CD8-positive, alpha-beta T cell (primary cell): ENCODE measurements at places on chromosomes 12 and 14.
A peak's percentile ranks its signal among the peaks of the same experiment; 100 is the strongest.

DNA sequence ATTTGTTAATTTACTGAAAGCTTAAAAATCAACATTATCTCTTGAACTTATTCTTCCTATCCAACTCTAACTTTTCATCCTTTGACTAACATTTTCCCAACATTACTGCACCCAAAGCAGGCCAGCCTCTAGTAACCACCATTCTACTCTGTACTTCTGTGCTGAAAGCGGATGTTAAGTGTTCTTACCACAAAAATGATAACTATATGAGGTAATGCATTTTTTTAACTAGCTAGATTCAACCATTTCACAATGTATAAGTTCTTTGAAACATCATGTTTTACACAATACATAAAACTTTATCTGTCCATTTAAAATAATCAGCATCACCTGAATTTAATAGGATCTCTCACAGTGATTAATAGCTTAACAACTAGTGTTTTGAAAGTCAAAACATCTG is 468.5 kb upstream of the MGAT4C start:
- DNase-seq, result no peak

GRCh38 chr14:75268633-75269550 is 9.7 kb upstream of the FOS start:
- no peak for DNase-seq

DNA sequence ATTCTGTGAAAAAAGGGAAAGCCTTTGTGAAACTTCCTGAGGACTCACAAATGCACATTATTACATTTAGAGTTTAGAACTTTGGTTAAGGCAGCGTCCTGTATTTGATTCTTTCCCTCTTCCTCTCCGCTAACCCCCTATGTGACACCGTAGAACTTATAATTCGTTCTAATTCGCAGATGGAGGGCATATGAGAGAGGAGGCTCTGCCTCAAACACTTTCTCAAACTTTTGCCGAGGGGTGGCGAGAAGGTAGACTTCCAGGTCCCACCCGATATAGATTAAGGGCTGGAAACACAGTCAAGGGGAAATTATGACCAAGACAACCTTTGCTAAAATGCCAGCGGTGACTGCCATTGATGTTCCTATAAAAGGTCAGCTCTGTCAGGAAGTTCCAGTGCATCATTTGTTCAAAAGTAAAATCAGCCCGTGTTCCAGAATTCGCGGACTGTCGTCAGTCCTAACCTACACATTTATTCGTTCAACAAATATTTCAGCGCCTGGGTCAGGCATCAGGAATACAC is 904 bp upstream of the PAPOLA start:
- no peak for DNase-seq

- no peak for DNase-seq
Observed at GRCh38 chr12:124720004-124720680, 143.5 kb downstream of the SCARB1 start.

DNA sequence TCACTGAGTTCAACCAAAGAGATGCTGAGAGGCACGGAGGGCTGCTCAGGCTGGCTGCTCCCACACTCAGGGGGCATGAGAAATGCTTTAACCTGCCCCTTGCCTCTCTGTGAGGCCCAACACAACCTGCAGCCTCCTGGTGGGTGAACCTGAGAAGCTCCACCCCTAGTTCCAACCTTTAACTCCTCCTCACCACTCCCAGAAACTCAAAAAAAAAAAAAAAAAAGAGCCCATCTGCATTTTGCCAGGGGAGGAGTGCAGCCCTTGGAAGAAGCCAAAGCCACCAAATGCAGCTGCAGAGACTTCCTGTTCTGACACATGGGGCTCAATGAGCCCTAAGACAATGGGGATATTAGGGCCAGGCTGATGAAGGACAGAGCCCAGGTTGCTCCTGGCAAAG is 8.9 kb downstream of the KRT4 start:
- DNase-seq, result no peak

DNA sequence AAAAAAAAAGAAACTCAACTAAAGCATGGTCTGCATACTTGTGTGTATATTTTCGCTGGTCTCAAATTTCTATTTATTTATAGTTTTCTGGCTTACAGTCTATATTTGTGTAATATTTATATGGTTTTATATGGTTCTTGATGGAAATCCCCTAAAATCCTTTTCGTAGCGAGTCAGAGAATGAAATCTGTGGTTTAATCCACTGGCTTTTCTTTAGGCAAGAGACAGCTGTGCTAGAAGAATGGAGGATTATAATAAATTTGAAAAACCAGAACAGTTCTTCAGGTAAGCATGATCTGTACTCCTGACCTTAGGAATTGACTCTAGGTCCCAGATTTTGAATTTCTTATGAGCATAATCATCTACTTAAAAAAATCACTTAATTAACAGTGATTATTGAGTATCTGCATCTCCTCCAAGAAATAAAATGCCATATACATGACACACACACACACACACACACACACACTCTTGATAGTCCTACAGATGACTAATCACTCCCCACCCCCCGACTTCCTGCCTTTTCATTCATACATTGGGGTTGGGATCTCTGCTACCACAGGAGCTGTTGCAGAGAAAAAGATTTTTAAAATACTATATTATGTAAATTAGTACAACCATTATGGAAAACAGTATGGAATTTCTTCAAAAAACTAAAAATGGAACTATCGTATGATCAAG is 113.4 kb downstream of the CRADD start:
- no peak for DNase-seq

DNA sequence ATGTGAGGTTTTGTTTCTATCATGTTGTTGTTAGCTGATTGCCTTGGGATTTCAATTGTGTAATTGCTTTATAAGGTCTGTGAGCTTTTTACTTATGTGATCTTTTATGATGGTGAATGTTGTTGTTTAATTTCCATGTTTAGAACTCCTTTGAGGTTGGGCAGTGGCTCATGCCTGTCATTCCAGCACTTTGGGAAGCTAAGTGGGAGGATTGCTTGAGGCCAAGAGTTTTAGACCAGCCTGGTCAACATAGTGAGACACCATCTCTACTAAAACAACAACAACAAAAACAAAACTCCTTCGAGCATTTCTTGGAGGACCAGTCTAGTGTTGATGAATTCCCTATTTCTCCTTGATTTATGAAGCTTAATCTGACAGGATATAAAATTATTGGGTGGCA is 102.1 kb upstream of the PMCH start:
- DNase-seq, result no peak

GRCh38 chr14:105061428-105062047 is 3.7 kb downstream of the GPR132 start:
- DNase-seq, result peak; percentile 74

DNA sequence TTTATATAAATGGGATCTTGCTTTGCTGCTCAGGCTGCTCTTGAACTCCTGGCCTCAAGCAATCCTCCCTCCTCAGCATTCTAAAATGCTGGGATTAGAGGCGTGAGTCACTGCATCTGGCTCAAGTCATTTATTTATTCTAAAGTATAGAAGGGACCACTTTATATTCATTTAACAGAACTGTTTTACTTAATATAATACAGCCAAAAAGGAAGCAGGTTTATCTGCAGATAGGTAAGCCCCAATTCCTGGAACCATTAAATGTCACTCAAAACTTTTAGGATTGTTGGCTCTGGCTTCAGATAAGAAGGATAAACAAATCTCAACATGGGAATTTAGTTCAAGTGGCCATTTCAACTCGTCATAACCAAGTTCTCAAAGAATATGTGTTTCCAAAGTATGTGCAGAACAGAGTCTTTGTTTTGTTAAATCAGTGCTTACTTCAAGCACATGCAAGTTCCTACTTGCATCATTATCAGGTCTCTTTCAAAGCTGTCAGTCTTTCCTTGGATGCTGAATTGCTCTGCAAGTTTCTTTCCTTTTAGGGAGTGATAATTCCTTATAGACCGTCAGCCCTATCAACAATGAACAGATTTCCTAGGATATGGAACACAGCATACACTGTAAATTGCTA is 60.4 kb downstream of the KITLG start:
- no peak for DNase-seq

DNA sequence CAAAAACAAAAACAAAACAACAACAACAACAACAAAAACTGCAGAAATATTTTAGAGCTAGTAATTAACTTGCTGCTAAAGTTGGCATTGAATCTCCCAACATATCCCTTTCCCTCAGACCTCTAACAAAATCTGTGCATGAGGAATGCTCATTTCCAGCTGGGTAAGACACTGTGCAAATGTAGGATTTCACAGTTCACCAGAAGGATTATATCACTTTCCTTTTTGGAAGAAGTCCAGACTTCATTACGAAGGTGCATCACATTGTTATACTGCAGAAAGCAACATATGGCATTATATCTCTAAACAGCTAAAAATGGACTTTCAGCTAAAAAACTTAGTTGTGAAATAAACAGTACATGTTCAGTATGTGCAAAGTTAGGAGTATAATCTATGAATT is 341.8 kb downstream of the FSCB start:
- no peak for DNase-seq

DNA sequence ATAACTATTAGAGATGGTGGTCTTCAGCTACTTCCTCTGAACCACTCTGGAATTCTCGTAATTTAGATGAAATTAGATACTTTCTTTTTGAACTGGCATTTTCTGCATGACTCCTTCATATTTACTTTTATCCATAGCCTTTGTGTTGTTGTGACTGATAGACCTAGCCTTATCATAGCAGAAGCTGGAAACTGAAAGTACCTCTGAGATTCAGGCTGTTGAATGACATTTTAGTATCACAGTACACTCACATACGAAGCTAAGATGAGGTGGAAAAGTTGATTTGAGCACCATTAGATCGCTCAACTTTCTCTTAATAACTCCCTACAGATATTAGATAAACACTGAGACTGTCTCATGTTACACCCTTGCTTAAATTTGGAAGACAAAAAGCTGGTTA is 525.1 kb upstream of the FBXO33 start:
- no peak for DNase-seq

GRCh38 chr12:91274916-91275315 is 92.3 kb upstream of the DCN start:
- no peak for DNase-seq

DNA sequence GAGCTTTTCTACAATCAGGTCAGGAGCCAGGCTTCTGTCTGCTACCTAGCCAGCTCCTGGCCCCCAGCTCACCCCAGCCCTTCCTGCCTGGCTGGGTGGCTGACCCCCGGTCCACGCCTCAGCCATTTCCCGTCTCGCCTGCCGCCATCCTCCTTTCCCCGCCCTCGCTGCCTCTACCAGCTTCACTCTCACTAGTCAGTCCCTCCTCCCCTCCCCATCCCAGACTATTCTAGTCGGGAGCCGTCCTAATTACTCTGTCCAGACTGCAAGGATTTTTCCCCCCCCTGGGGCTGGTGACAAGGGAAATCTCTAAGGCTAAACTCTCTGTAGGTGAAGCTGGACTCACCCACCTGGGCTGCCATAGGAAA is 825 bp downstream of the DHH start:
- DNase-seq, result no peak

- no peak for DNase-seq
Observed at GRCh38 chr14:92900660-92901059, 22.3 kb upstream of the CHGA start.

GRCh38 chr12:123041811-123042655 is 61.6 kb downstream of the ARL6IP4 start:
- DNase-seq, result no peak

- peak; percentile 86 for DNase-seq
Observed at GRCh38 chr14:75654127-75654732, 6.4 kb downstream of the ERG28 start.

GRCh38 chr12:62839869-62840660 is 94.9 kb downstream of the PPM1H start:
- no peak for DNase-seq

DNA sequence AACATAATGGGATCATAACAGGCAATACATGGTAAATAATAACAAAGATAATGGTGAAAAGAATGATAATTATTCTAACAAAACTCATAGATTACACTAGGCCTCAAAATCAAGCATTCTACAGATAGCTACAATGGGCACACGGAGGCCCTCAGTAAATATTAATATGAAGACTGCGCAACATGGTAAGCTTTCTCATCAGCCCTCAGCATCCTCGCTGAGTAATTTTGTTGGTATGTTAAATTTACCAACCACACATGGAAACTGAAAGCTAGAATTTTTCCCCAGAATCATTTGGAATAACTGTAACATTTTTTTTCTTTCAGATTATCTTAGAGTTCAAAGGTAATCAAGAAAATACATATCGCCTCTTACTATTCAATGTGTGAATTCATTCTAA is 74.2 kb upstream of the PYGL start:
- no peak for DNase-seq

GRCh38 chr12:46298261-46298660 is 29.4 kb upstream of the SLC38A1 start:
- DNase-seq, result no peak

DNA sequence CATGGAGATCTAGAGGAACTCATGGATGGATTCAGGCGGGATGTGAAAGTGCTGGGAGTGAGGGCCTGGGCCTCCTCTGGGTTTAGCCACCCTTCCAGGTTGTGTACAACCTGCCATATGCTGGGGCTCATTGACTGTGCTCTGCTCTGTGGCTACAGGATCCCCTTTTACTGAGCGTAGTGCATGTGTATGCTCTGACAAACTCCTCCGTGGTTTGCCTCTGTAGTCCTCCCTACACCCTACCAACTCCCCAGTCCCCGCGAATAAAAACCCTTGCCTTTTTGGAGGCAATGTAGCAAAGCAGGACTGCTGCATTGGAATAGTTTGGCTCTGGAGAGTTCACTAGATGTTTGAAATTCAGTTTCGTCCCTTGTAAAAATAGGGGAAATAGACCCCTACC is 17.4 kb downstream of the JDP2 start:
- DNase-seq, result no peak

GRCh38 chr12:69529021-69529420 is 56.2 kb upstream of the CCT2 start:
- no peak for DNase-seq

GRCh38 chr12:116524311-116524710 is 34.9 kb upstream of the MAP1LC3B2 start:
- DNase-seq, result no peak

GRCh38 chr12:78181544-78182162 is 351.0 kb downstream of the NAV3 start:
- no peak for DNase-seq
